ENCODE measurements at places on chromosomes 11 and 22.

GRCh38 chr11:59114344-59114743, 7.3 kb downstream of the FAM111B start:
- DNase-seq, result no peak

DNA sequence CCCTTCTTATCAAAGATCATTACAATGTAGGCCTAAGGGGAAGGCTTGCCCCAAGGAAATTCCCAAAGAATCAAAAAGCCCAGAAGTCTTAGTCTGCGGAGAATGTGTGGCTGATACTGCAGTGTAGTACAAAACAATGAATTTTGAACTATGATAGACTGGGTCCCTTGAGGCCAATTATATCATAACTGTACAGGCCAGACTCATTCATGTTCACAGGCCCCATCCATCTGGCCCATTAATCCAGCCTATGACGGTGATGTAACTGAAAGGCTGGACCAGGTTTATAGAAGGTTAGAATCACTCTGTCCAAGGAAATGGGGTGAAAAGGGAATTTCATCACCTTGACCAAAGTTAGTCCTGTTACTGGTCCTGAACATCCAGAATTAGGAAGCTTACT, 35.2 kb downstream of the IGLL1 start:
- no peak for DNase-seq

- DNase-seq, result no peak
Measured at GRCh38 chr22:19530751-19531150, 6.5 kb upstream of the CLDN5 start.

DNA sequence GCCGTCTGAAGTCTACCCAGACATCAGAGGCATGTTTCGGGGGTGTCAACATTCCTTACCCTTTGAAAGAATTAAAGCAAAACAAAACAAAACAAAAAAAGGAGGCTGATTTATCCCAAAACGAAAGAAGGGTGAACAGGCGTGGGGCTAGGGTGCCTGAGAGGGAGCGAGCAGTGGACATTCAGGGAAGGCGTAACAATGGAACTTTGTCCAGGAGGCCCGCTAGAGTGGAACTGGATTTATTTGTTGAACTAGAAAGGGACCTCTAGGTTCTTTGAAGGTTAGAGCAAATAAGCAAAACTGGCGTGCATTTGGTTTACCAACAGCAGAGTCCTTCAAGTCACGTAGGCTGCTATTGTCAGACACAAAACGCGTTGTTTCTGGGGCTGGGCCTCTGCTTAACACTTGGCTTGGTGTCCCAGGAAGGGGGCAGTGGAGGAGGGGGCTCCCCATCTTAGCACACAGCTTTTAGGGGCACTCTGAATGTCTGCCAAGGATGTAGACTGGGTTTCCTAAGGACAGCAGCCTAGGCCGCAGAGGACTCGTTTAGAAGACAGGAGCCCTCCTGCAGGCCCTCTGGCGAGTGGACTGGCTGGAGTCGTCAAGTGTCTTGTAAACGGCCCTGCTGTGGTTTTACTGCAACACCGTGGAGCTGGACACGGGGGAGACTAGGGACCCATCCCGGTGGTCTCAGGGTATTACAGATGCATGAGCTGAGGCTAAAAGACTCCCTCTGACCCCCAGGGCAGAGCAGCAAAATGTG, 203.7 kb upstream of the SORL1-AS1 start:
- DNase-seq, result no peak

GRCh38 chr22:33325232-33326004, 267.2 kb upstream of the SYN3 start:
- no peak for DNase-seq

DNA sequence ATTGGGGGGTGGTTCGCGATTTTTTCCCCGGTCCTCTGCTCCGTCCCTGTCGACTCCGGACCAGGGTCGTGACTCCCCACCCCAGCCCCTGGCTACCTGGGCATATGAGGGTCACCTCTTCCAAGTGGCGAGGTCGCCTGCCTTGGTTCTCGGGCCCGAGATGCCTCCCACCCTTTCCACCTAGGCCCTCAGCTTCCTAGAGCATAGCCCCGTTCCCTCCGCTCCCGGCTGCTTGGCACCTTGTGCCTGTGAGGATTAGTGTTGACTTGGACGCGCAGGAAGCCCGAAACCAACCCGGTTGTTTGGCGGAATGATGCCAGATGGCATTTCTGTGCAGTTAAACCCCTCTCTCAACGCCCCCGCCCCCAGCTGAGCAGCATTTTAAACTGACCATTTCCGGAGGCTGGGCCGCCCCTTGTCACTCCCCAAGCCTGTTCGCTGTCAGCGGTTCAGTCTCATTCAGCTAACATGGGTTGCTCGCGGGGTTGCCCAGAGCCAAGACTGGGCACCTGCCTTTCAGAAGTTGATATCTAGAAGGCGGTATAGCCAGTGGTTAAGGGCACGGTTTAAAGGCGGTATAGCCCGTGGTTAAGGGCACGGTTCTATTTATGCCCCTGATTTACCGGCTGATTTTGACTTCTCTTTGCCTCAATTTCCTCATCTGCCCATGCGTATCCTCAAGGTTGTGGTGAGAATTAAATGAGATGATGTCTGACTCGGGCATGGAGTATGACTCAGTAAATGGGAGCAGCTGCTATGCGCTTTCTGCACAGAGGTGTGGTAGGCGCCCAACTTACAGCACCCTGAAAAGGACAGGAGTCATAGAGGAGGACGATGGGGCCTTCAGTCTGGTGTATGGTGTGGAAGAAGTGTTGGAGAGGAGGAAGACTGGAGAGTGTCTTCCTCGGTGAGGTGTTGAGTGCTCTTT, 639 bp downstream of the INCENP start:
- no peak for DNase-seq

GRCh38 chr22:44461614-44462013, 36.4 kb downstream of the RTL6 start:
- DNase-seq, result no peak

- no peak for DNase-seq
Measured at GRCh38 chr11:71459767-71460320, 6.8 kb downstream of the NADSYN1 start.

DNA sequence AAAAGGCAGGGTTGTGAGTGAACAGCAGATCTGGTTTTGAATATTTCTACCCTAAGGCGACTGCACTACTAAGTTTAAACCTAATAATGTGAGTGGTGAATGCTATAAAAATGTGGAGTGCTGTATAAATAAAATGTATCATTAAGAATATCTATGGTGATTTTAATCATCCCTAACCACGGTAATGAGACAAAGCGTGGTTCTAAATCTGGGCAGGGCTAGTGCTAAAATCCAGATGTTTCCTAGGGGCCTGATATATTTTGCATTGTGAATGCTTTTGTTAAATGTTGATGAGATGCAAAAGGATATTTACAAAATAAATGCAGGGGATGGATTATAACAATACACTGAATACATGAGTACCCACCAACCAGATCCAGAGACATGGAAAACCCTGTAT, 58.1 kb downstream of the TSPAN18 start:
- DNase-seq, result no peak

- no peak for DNase-seq
Measured at GRCh38 chr11:72259490-72259889, 15.5 kb upstream of the PHOX2A start.

DNA sequence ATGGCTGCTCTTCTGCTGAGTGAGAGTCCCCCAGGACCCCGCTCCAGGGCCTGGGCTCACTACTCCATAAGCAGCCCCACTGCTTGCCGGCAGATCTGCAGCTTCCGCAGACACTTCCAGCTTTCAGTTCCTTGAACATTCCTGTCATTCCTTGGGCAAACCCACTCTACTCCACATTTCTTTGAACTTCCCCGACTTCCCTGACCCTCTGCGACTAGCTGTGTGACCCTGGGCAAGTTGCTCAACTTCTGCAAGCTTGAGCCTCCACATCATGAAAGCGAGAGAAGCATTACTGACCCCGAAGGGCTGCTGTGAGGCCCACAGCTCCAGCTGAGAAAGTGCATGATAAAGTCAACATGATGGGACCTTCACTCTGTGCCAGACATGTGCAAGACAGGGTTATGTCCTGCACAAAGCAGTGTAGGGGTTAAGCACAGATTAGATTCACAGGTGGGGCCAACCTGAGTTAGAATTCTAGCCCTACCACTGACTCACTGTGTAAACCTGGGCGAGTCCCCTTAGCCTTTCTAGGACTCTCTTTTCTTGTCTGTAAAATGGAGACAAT, 51.8 kb downstream of the THAP12 start:
- no peak for DNase-seq

DNA sequence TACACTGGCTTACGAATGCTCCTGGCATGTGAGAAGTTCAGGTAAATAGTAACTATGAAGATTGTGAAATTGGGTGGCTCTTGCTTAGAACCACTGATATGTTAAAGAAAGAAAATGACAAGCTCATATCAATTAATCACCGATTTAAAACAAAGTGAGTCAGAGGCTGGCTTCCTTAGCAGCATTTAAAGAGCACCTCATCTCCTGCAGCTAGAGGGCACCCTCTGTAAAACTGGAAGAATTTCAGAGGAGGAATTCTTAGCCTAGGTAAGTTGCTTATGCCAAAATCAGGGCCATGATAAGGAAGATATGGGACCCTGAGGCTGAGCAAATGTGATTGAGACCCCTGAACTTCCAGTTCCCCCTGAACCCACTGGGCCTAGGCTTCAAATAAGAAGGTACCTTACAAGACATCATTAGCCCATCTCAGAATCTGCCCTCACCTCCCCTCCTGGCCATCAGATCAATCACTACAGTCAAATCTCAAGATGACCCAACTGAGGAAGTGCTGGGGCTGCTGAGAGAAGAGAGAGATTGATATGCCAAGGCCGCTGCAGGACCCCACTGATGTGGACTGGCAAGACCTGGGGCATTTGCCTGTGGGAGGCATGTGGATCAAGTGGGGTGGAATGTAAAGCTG, 8.6 kb upstream of the CD3E start:
- no peak for DNase-seq

GRCh38 chr11:112841729-112842128, 119.5 kb upstream of the NCAM1 start:
- DNase-seq, result no peak

DNA sequence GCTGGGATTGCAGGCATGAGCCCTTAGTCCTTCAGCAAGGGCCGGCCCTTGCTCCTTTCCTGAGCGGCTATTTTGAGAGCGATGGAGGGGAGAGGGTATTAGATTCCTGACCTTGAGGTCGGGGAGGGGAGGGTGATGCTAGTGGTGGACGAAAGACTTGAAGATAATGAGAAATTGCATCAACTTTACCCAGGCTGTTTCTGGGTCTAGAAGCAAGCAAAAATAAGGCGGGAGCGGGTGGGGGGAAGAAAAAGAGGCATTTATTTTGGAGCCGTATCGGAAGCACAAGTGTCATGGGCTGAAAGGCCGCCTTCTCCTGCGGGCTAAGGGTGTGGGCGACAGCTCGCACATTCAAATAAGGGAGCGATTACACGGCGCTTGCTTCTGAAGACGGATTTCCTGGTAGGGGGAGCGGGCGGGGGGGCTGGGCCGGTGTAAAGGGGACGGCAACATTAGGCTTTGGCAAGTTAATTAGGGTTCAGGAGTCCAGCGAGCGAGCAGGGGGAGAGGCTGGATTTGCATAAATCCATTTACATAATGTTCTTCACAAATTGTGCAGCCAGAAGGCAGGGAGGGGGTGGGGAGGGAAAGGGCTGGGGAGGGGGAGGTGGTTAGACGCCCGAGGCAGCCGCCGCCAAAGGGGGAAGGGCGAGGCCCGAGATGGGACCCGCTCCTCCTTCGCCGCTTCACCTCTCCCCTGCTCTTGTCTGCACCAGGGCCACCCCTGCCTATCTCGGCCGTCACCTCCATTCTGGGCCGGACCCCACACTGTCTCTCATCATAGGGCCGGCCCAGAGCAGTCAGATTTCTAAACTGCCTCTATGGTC, 245.9 kb downstream of the MIAT start:
- DNase-seq, result no peak

DNA sequence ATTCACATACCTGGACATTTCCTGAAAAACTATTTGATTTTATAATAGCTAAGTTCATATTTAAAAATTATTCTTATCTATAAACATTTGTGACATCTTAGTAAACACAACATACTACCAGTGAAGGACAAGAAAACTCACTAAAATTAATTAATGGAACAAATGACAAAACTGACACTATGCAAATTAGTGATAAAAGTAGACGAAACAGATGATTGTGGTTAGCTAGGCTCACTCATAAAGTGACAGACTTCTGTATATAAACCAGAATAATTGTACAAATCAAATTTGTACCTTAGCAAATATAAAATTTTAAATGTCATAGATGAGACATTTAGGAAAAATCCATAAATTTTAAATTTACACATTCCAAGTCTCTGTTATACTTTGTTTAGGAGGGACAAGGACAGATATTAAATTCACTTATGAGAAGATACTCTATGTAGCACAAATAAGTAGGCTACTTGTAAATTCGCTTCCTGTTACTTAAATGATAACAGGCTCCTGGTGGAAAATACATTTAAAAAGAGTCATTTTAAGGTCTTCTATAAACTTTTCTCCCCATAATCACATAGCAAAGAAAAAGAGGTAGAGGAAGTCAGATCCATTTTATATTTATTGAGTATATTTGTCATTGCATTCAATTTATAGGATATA, 81.2 kb downstream of the KIF18A start:
- no peak for DNase-seq

GRCh38 chr22:48049116-48049515, 1286.7 kb downstream of the TBC1D22A start:
- no peak for DNase-seq

- no peak for DNase-seq
Measured at GRCh38 chr11:126172596-126173038, 38.8 kb downstream of the RPUSD4 start.

GRCh38 chr22:39316440-39317083, 2.9 kb downstream of the RPL3 start:
- DNase-seq, result peak; percentile 61

DNA sequence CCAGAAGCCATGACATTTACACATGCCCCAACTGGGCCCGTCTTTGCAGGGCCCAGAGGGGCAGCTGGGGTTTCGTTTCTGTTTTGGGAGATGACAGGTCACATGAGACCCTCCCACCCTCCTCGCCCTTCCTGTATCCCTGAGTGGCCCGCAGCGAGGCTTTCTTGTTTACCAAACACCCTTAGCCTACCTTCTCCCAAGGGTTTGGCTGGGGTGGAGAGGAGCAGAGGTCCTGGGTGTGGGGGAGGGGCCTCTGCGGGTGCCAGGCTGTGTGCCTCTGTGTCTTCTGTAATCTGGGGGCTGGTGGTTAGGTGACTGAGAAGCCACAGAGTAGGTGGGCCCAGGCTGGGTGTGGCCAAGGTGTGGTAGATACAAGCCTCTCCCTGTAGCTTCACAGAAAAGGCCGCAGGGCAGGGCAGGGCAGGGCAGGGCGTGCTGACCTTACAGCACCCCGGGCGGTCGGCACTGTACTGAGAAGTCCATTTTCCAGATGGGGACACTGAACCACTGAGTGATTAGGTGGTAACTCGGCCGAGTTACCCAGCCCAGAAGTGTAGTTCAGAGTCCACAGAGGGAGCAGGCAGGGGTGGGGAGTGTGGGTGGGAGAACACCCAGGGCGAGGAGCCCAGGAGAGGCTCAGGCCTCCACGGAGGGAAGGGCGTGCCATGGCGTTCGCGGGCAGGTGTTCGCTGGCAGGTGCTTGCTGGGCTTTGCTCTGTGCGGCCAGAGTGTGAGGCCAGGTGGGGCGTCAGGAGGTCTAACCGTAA, 8.7 kb downstream of the PRR5 start:
- no peak for DNase-seq

GRCh38 chr11:19694796-19695345, 17.8 kb upstream of the NAV2 start:
- DNase-seq, result no peak

Measured in stimulated activated CD4-positive, alpha-beta T cell treated with anti-CD3 and anti-CD28 coated beads, Interleukin-1b, Interleukin-23, amount 100 ng/mL, for 24 hours (primary cell).